ENCODE measurements at places on chromosomes 11 and 22.

GRCh38 chr11:79150320-79150719 lies 290.5 kb downstream of the TENM4 start:
- DNase-seq = no peak

DNA sequence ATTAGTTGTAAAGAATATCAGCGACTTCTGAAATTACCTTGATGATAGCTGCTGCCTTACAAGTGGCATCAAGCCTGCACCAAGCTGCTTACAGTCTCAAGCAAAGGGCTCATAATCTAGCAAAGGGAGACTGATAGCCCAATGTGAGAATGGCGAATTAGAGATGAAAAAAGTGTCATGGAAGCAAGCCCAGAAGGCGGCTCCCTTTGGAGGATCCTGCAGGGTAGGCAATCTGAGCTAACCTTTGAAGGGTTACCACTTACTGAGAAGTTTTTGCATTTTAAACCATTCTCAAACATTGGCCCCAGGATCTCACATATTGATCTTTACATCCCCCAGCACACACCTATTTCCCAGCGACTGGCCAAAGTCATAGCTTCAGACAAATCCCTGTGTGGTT lies 18.5 kb downstream of the GAB2 start:
- DNase-seq = no peak

DNA sequence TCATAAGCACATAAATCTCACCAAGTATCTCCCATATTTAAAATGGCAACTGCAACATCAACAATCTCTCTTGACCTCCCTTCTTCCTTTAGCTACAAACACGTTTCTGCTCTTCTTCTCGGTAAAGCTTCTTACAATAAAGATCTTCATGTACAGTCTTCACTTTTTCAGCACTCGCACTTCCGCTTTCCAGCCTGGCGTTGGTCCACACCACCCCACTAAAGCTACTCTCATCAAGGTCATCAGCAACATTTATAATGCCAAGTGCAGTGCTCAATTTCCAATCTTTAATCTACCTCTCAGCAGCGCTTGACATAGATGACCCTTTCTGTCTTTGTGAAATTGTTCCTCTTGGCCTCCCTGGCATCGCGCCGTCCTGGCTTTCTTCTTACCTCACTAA lies 33.6 kb downstream of the NTM start:
- no peak for DNase-seq

GRCh38 chr11:68734111-68734510 lies 17.2 kb downstream of the TESMIN start:
- no peak for DNase-seq

GRCh38 chr11:103880968-103881367 lies 155.5 kb upstream of the DDI1 start:
- DNase-seq = no peak

GRCh38 chr11:102467853-102468580 lies 15.5 kb upstream of the TMEM123 start:
- no peak for DNase-seq

GRCh38 chr22:23574877-23575276 lies 5.2 kb downstream of the IGLL1 start:
- no peak for DNase-seq

GRCh38 chr11:94972700-94973098 lies 657 bp downstream of the CWC15 start:
- no peak for DNase-seq

GRCh38 chr22:43148581-43148980 lies 2.8 kb upstream of the TSPO start:
- DNase-seq = no peak

DNA sequence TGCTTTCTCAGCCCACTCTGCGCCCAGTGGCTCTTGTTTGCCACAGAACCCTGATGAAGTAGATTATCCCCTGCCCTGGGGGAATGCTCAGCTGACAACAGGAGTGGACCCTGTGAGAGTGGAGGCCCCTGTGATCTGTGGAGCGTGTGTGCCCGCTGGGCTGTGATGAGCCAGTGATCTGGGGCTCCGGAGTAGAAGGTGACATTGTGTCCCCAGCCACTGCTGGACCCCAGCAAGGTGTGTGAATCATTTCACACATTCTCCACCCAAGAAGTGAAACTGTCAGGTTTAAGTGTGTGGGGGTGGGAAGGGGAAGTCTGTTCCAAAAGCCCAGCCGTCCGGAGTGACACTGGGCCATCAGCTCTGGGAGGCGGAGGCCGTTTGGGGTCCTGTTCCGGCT lies 33.1 kb upstream of the GRAMD4 start:
- peak; percentile 13 for DNase-seq

DNA sequence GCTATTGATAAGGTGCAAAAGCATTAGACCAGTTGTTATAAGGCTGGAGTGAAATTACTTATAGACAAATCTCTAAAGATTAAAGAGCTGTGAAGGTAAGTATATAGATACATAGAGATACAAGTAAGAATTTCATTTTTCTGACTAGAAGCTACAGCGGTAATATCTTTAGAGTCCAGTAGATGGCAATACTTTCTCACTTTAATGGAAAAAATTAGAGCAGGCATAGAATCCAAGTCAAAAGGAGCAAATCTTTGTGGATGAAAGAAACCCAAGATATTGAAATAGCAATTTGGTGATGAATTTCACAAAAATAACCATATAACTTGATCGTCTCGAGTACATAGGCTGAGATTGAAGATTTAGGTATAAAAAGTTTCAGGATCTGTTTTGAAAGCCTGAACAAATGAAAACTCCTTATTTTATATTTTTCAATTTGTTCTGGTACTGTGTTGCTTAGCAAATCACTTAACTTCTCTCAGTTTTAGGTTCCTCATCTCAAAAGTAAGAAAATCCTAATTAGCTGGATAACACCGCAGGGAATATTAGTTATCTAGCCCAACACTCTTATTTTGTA lies 81.9 kb downstream of the UVRAG start:
- no peak for DNase-seq

DNA sequence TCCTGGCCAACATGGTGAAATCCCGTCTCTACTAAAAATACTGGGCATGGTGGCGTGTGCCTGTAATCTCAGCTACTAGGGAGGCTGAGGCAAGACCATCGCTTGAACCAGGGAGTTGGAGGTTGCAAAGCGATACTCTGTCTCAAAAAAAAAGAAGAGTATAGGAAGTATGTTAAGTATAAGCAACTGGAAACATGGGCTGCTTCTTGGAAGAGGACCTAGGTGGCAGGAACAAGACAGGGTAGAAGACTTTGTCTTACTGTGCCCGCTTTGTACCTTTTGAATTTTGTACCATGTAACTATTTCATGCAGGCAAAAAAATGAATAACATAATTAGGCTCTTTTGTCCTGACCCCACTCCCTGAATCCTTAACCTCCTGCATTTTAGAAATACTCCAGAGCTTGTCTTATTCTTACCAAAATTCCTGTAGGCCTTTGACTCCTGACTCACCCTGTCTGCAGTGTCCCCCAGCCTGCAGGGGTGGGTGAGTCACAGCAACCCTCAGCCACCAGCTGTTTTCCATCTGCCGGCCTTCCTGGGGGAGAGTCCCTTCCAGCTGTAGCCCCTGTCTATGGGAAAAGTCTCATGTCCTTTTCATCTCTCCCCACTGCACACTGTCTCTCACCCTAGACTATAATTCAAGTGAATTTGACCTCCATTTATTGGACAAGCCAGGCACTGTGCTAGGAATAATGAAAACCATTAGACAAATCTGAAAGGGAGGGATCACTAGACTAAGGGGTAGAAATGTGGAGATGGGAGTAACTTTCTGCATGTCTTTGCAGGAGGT lies 41.8 kb downstream of the TXN2 start:
- peak; percentile 45 for DNase-seq

GRCh38 chr11:104254347-104254746 lies 90.4 kb upstream of the PDGFD start:
- peak; percentile 20 for DNase-seq

GRCh38 chr11:8832571-8833260 lies 78.3 kb upstream of the AKIP1 start:
- DNase-seq = peak; percentile 33

GRCh38 chr11:102361086-102362031 lies 14.3 kb downstream of the BIRC2 start:
- no peak for DNase-seq

GRCh38 chr22:41842996-41843970 lies 10.4 kb downstream of the SREBF2 start:
- no peak for DNase-seq

GRCh38 chr11:17129003-17129402 lies 51.5 kb upstream of the RPS13 start:
- DNase-seq = no peak

DNA sequence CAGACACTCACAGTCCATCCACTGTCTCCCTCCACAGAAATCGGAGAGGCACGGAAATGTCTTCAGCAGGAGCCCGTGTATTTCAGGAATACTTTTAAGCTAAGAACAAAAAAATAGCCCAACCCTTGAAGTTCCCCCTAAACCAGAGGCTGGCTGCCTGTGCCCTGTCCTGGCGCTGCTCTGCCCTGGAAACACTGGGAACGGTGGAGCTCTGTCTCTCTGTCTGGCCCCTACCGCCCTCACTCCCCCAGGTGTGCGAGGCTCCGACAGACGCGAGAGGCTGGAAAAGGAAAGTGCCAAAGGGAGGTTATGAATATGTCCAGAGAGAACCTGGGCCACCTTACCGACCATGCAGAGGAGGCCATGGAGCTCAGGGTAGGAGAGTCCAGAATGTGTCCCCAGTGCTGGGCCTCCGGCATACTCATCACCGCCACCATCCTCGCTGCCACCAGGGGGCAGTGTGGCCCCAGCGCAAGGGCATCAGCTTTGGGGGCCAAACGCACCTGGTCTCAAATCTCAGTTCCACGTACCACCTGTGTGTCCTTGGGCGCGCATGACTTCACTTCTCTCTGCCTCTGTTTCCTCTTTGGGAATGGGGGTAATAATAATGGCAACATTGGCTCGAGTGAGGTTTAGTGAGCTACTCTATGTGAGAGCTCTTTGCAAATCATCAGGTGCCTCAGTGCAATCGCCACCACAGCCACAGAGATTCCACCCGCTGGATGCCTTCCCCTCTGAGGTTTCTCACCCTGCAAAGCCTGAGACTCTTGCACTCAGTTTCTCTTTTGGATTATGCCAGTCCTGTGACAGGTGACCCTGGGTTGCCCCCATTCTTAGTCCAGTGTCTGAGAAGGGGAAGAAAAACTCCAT lies 10.4 kb upstream of the SLCO2B1 start:
- peak; percentile 84 for DNase-seq
